Right ventricle myocardium superior (tissue), 1 donor: ENCODE measurements at places on chromosomes 4 and X.

DNA sequence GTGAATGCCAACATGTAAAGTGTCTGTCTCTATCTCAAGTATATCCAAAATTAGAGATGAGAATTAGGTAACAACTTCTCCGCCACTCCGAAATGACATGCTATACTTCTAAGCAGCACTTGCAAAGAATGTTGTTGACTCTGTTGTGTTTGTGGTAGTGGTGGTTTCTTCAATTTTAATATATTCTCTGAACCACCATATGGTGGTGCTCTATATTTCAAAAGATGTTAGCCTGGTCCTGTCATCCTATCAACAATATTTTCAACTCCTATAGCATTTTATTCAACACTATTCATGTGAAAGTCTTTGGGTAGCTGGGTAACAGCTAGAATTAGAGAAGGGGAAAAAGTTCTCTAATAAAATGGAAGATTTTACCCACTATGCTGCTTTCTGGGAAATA is 1622.8 kb upstream of the IGFBP7 start:
- DNase-seq, result no peak

GRCh38 chr4:146522869-146523205 is 1.1 kb upstream of the SLC10A7 start:
- no peak for DNase-seq

GRCh38 chrX:131595120-131595519 is 51.2 kb downstream of the OR13H1 start:
- DNase-seq, result no peak

DNA sequence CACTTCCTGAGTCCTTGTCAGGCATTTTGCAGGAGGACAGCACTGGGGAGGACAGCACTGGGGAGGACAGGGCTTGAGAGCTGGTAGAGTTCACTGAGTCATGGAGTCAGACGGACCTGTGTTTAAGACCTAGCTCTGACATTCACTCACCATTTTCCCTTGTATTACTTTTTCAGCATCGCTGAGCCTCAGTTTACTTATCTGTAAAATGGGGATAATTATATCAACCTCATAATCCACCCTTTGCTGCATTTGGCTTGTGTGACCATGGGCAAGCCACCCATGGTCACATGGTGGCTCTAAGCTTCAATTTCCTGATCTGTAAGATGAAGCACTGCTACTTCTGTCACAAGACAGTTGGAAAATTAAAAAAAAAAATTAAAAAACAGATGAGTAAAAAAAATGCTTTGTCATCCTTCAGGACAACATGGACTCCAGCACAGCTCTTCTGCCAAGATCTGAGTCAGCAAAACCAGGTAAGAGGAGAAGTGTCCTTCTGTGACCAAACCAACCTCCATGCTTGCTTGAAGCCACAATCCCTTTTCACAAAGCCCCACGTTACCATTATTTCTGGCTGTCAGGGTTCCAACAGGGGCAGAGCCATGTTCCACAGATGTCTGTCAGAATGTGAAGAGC is 275.5 kb downstream of the RAB28 start:
- DNase-seq, result no peak

DNA sequence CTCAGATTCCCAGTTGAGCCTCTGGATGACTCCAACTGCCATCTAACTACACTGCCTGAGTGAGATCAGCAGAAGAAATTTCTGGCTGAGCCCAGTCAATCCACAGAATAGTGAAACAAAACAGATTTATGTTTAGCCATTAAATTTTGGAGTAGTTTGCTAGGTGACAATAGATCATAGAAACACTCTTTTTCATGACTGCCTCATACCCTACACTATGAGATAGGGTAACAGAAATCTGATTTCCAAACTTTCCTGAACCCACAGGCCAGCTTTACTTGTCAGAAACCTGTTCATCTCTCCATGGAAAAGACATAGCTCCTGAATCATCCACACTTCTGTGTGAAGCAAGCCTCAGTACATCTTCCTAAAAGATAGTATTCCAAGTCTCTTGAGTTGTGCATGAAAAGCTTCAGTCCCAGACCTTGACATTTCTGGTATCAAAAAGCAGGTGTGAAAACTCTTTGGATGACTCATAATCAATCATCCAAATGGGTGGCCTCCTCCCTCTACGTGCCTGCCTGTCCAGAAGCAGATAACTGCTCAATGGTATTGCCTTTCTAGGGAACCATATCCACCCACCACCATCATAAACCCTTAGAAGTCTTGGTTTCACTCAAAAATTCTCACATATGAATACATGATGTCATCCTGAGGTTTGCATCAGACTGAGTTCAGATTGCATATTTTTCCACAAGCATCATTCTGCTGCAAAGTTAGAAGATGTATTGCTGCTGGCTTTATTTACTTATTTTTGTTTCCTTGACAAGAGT is 47.5 kb upstream of the RAP2C start:
- DNase-seq, result no peak

DNA sequence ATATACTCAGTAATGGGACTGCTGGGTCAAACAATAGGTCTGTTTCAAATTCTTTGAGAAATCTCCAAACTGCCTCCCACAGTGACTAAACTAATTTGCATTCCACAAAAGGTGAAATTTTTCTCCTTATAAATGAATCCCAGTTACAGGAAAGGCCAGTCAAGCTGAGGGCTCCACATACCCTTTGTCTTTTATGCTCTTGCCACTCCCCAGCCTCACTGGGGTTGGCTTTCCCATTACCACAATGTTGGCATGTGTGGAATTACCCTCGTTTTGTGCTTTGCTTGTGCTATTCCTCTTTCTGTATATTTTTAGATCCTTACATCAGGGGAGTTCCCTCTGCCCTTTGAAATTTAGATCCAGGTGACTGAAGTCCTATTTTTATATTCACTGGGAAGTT is 220.2 kb upstream of the LCORL start:
- DNase-seq, result no peak

GRCh38 chr4:119550857-119551532 is 77.6 kb downstream of the PDE5A start:
- DNase-seq, result no peak

DNA sequence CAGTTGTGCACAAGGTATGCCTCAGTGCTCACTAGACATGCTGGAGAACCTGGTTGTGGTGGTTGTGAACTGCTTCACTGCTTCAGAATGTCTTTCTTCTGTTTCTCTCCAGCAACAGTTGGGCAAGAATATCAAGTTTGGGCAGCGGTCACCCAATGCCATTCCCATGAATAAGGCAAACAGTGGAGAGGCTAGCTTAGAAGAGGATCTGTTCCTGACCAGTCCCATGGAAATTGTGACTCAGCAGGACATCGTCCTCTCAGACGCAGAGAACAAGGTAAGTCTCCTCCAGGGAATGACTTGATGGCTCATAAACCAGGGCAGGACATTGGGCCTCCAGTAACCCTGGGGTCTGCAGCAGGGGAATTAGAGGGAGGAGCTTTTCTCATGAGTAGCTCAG is 79.9 kb downstream of the AASDH start:
- no peak for DNase-seq

DNA sequence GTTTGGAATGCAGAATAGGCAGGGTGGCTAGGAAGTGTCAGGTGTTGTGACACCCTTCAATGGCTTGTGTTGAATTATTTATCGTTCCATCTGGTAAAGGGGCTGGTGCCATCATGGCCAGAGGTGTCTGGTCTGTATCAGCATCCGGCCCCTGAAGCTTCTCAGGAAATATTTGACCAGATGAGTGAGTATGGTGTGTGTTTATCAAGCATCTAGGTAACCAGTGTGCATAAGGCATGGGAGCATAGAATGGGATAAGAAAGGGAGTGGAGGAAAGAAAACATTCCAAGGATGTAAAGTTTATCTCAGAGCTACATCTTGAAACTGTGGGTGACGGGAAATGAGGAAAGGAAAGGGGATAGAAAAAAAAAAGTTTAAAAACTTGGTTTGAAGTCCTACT is 109.4 kb downstream of the KLHL4 start:
- DNase-seq, result no peak

- no peak for DNase-seq
Measured at GRCh38 chrX:115606861-115607260, 45.9 kb downstream of the PLS3 start.

DNA sequence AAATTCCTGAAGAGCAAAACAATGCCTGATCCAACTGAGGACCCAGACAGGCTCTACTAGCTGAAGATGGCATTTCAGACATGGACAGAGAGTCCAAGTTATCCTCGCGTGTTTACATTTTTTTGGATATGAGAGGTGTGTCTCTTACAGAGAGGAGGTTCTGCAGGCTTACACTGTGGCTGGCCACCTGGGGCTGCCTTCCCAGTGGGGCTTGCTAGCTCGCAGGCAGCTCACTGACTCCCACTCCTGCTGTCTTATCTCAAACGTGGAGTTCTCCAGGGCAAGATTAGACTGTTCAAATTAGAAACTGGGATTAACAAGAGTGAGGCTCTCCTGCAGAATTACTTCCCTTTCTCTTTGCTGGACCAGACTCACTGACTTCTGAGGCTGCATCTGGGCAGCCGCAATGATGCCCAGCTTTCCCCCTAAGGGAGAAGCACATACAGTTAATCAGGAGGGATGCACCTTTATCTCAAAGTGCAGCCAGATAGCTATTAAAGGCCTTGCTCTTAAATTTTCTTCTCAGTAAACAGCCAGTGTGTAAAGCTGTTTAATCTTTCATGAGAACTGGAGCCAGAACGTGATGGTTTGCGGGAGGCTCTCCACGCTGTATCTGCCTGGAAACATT is 123.0 kb downstream of the ENPP6 start:
- no peak for DNase-seq

DNA sequence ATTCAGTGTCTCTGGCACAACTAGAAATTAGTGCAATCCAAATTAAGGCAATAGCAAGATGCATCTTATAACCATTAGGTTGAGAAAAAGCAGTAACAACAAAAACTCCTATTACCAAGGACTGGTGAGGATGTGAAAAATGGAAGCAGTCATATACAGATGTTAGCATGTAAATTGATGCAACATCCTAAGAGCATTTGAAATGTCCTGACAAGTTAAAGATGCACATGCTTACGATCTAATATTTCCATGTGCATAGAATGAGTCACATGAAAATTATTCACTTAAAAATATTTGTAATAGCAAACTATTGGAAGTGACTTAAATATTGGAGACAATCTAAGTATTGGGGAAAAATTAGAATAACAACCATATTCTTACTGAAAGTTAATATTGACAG is 163.0 kb downstream of the FAM13A start:
- no peak for DNase-seq

DNA sequence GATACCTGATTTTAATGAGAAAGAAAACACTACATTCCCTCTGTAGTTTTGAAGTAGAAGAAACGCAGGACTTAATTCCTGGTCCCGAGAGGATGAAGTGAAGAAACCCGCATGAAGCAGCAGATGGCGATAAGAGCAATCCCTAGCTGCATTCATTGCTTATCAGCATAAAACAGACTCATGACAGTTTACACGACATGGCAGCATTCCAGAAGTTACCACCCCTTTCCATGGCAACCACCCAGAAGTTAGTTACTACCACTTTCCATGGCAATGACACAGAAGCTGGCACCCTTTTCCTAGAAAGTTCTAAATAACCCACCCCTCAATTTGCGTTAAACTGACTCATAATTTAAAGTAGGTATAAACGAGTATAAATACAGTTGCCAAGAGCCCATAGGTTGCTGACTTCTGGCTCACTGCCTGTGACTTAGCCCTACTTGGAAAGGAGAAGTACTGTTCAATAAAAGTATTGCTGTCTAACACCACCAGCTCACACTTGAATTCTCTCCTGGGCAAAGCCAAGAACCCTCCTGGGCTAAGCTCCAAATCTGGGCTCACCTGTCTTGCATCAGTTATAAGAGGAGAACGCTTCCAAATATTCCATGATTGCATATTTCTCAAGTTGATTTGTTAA is 5.5 kb upstream of the XAGE2 start:
- no peak for DNase-seq

DNA sequence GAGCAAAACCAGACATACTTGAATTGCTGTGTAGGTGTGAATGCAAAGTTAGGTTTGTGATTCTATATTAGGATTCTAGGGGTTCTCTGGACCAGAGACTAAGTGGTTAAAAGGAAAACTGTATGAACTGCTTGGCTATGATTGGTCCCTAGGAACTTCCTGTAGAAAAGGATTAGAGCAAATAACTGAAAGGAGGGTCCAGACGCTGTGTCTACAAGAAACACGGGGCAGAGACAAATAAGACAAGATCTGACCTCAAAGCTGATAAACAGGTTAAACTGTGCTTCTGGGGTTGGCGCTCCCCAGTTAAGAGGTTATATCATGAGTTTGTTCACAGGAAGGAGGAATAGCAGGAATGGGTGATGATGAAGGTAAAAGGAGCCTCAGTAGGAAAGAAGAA is 183.6 kb downstream of the MGST2 start:
- DNase-seq, result no peak
